Esophagus muscularis mucosa (tissue), 4 donors: ENCODE measurements at places on chromosomes 2 and 18. TPM values are rescaled to one million over a fixed set of nuclear protein-coding genes. Genes with fewer than 3 reads are reported as not detected.

Gene IGFBP5
- total RNA-seq: 1,471 TPM

Gene CACNB4
- 2.1 TPM for total RNA-seq

Gene TGFA
- 0.84 TPM for total RNA-seq

Gene CAVIN2
- total RNA-seq: 90.6 TPM

Gene STK39
- 49.1 TPM for total RNA-seq

Gene RPRM
- total RNA-seq: 5.9 TPM

Gene CENPA
- 0.34 TPM for total RNA-seq

Gene ABCG5
- not detected for total RNA-seq

Gene SP5
- 0.63 TPM for total RNA-seq

Gene KRTCAP3
- total RNA-seq: 0.45 TPM

Gene FOXI3
- total RNA-seq: not detected

Gene LIPG
- 11.9 TPM for total RNA-seq

Gene TYMS
- 0.42 TPM for total RNA-seq

Gene DCAF17
- total RNA-seq: 15.6 TPM

Gene PROC
- total RNA-seq: not detected

Gene UGT1A4
- total RNA-seq: not detected

Gene MROH2A
- not detected for total RNA-seq

Gene C2orf66
- total RNA-seq: not detected

Gene B4GALT6
- total RNA-seq: 12.0 TPM

Gene POTEF
- not detected for total RNA-seq

Gene GKN2
- not detected for total RNA-seq

Gene ABHD1
- not detected for total RNA-seq

Gene SH3RF3
- 13.0 TPM for total RNA-seq

Gene DYNAP
- total RNA-seq: not detected

Gene TFCP2L1
- 0.42 TPM for total RNA-seq

Gene STPG4
- not detected for total RNA-seq

Gene GREB1
- total RNA-seq: 7.5 TPM

Gene FTCDNL1
- 5.3 TPM for total RNA-seq

Gene COLEC11
- total RNA-seq: 2.1 TPM

Gene NEU4
- total RNA-seq: 1.5 TPM

Gene GPR39
- 1.3 TPM for total RNA-seq

Gene PTPN4
- 27.5 TPM for total RNA-seq

Gene NT5C1B
- total RNA-seq: not detected

Gene PPP3R1
- total RNA-seq: 25.3 TPM

Gene CNGA3
- 2.5 TPM for total RNA-seq
